Stimulated activated CD8-positive, alpha-beta memory T cell treated with anti-CD3 and anti-CD28 coated beads, Interleukin-7, amount 100 ng/mL, for 4 hours (primary cell): ENCODE measurements at places on chromosomes 5 and 9.

- no peak for DNase-seq
These were observed 416.1 kb downstream of the PSAT1 start for GRCh38 chr9:78712903-78713613.

GRCh38 chr9:92476962-92477361, 5.3 kb downstream of the ASPN start:
- DNase-seq, result no peak

DNA sequence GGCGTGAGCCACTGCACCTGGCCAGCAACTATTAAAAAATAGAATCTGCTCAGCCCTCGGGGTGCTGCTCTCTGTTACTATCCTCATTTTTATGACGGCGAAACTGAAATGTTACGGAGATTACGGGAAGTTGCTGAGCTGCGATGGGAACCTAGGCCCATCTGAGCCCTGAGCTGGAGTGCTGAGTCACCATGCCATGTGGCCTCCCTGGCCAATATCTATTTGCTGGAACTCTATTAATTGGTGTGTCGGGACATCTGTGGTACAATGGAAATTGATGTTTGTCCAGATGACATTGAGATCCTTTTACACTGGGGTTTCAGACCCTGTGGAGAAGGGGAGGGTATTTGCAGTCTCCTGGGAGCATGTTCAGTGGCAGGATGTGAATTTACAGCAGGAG, 8.1 kb downstream of the PRDM12 start:
- DNase-seq, result no peak

DNA sequence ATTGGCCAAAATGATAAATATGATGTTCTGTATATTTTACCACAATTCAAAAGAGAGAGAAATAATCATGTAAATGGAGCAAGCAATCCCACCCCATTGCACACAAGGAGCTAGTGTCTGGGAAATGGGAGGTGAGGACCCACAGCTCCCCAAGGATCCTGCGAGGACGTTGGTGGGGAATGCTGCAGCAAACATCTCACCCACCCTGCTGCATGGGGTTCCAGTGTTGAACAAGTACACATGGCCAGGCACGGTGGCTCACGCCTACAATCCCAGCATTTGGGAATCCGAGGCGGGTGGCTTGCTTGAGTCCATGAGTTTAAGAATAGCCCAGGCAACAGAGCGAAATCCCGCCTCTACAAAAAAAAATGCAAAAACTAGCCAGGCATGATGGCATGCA, 29.0 kb downstream of the STK10 start:
- no peak for DNase-seq

DNA sequence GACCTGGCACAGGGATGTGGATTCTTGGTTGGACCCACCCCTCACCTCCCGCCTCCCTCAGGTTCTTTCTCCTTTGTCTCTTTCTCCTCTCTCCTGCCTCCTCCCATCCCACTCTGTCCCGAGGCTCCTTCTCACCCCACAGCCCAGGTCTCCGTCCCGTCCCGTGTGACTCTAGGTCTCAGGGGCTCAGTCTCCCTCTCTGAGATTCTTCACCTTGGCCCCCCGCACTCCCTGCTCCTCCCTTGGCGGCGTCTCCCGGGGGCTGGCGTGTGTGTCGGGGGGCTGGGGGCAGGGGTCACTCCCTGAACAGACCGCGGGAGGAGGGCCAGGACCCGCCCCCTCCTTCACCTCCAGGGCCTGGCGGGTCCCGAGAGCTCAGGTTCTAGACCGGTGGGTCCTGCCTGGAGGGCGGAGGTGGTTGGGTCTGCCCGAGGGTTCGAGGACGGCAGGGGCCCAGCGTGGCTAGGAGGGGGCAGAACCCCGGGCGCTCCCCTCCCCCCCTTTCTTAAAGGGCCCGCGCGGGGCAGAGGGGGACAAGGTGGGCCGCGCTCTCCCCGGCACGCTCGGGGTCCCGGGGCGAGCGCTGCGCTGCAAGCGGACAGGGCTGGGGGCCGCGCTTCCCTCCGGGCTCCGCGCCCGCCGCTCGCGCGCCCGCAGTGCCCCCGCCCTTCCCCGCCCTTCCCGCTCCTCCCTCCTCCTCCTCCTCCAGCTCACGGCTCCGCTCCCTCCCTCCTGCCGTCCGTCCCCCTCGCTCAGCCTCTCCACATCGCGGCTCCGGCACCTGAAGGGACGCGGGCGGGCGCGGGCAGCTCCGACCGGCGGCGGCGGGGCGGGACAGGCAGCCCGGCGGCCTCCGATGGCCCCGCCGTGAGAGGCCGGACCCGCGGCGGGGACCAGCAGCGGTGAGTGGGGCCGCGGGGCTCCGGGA, at the start of gene PSD2:
PSD2 (plus strand) TSS at position 735 of the 928 bp plus-strand sequence. CDS start 13,633 bp downstream, outside the sequence.
- no peak for DNase-seq

- no peak for DNase-seq
These were observed 1034.4 kb downstream of the CDH9 start for GRCh38 chr5:26003966-26004365.

- no peak for DNase-seq
These were observed 72.8 kb downstream of the SNCAIP start for GRCh38 chr5:122384739-122385235.

- DNase-seq, result no peak
These were observed 115.6 kb downstream of the CDK5RAP2 start for GRCh38 chr9:120464176-120464886.

DNA sequence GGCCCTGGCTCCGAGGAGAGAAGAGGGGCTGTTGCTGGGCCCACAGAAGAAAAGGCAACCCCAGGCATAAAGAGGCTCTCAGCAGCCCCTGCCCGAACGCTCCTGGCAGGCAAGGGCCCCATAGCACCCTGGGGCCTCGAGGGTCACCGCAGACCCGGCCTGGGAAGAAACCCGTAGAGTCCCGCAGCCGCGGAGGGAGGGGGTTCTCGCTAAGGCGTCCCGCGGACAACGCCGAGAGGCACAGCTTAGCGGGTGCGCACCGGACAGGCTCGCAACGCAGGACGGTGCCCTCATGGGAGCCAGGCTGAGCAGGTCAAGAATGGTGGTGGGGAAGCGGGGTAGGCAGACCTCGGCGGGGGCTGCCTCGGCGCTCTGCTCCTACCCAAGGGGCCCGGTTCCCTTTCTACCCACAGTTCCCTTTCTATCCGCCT, 6.7 kb downstream of the PITX1 start:
- no peak for DNase-seq

GRCh38 chr5:55406292-55406691, 98.5 kb downstream of the MTREX start:
- no peak for DNase-seq

GRCh38 chr9:70257502-70257901, 1.3 kb upstream of the SMC5 start:
- DNase-seq, result no peak

DNA sequence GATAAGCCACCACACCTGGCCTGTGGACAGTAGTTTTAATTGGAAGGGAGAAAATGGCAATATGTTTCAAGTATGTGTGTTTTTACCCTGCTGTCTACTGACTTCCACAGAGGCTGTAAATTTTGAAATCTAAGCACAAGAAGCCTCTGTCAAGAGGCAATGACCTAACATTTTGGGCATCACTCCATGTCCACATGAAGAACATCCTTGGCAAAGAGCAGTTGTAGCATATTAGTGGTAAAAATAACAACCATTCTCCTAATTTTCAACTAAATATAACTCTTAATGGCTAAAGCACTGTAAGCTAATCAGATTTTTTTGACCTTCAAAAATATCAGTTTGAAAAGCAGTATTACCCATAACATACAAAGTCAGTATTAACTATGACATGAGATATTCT, 100.3 kb upstream of the APC start:
- no peak for DNase-seq
